CD4-positive, alpha-beta T cell (primary cell): ENCODE measurements at places on chromosomes 1 and 21.

GRCh38 chr1:55472784-55473183 lies 257.6 kb upstream of the USP24 start:
- no peaks in the 10 kb centered on the region for H3K36me3 ChIP-seq
- H3K27ac ChIP-seq = no peak overlapping the region
- no peaks in the 10 kb centered on the region for H3K4me1 ChIP-seq
- DNase-seq = no peak

DNA sequence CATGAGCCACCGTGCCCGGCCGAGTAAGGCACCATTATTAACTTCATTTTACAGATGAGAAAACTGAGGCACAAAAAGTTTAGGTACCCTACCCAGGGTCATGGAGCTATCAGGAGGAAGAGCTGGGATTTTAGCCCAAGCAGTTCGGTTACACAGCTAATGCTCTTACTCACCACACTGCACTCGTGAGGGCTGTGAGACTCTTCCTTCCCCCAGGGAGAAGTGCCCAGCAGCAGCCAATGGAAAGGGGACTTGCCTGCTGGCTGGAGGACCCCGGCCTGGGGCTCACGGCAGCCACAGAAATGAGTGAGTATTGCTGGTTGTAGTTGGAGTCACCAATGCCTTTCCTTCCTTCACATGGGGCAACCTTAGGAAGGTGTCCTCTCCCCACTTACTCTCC lies 5.2 kb upstream of the CSF1 start:
- peaks cover 43% of the 10 kb centered on the region for H3K4me1 ChIP-seq
- no peak overlapping the region for H3K27ac ChIP-seq
- no peak for DNase-seq
- H3K36me3 ChIP-seq = no peaks in the 10 kb centered on the region
- H3K4me3 ChIP-seq = no peak overlapping the region
- no peaks in the 10 kb centered on the region for H3K27me3 ChIP-seq

DNA sequence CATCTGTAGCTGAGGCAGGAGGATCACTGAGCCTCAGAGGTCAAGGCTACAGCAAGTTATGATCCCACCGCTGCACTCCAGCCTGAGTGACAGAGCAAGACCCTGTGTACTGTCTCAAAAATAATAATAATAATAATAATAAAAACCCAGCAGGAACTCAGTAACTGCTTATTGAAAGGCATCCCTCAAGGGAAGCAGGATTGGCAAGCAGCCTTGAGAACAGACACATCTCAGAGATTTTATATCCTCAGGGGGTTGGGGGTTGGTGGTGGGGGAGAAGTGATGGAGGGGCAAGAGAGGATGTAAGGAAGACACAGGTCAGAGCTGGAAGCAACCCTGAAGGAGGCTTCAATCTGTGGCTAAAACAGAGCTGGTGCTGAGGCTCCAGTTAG lies 29.6 kb downstream of the GNB1 start:
- H3K27ac ChIP-seq = no peak overlapping the region
- H3K27me3 ChIP-seq = no peaks in the 10 kb centered on the region
- no peak for DNase-seq
- peaks cover 78% of the 10 kb centered on the region for H3K4me1 ChIP-seq

DNA sequence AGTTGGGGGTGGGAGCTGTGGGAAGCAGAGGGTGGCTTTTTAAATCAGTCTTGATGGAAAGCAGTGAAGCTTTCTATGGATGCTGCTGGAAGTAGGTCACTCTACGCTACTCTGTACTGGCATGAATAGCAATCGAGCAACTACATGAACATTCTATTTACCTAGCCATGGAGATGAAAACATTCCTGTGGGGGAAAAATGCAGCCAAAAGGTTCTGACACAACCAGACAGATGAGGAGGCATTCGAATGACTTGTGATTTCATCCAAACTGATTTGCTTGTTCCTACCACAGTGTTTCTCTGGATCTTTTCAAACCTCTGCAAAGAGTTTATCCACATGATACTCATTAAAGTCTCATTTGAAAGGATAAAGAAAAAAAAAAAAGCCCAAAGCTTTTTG lies 95.0 kb downstream of the ASTN1 start:
- H3K27ac ChIP-seq = no peak overlapping the region

GRCh38 chr1:194705123-194705854 lies 1518.9 kb upstream of the B3GALT2 start:
- no peak overlapping the region for H3K4me3 ChIP-seq
- H3K27me3 ChIP-seq = no peaks in the 10 kb centered on the region
- DNase-seq = no peak
- H3K4me1 ChIP-seq = no peaks in the 10 kb centered on the region
- H3K27ac ChIP-seq = no peak overlapping the region

DNA sequence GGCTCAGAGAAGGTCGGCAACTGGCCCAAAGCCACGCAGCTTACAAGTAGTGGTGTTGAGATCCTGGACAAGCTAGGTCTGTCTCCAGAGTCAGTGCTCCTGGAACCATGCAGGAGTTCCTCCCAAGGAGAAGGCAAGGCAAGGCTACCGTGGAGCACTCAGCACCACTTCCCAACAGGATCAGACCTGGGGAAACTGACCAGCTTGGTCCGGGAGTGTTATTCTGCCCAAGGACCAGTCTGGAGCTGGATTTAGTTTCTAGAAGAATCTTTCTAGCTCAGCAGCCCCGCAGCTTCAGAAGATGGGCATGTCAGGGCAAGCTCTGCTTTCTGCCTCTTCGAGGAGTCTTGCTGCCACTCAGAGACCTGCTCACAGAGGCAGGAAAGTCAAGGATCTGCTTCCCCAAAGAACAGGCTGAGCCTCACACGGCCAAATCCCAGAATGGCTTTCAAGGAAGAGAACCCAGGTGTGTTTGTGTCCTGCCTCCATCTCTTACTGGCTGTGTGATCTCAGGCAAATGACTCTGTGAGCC lies 302.8 kb downstream of the MATN1 start:
- no peaks in the 10 kb centered on the region for H3K36me3 ChIP-seq
- H3K27ac ChIP-seq = no peak overlapping the region
- no peaks in the 10 kb centered on the region for H3K4me1 ChIP-seq

- H3K36me3 ChIP-seq = no peaks in the 10 kb centered on the region
- H3K27me3 ChIP-seq = no peaks in the 10 kb centered on the region
- no peak overlapping the region for H3K27ac ChIP-seq
Measured at GRCh38 chr1:222370913-222371675, 176.8 kb downstream of the HHIPL2 start.

- H3K27ac ChIP-seq = no peak overlapping the region
- H3K4me1 ChIP-seq = no peaks in the 10 kb centered on the region
- no peaks in the 10 kb centered on the region for H3K27me3 ChIP-seq
- DNase-seq = no peak
- H3K4me3 ChIP-seq = no peak overlapping the region
Measured at GRCh38 chr1:118012515-118013124, 83.1 kb downstream of the WDR3 start.

DNA sequence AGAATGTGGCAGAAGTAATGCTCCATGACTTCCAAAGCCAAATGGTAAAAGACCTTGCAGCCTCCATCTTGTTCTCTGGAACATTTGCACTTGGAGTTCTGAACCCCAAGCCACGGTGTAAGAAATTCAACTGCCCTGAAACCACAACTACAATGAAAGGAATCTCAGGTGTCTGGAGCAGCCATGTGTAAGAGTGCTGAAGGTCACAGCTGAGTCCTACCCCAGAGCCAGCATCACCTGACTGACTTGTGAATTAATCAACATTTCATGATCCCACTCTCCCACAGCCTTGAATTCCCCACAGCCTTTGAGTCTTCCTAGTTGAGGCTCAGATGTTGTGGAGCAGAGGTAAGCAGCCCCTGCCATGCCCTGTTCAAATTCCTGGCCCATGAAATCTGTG lies 192.8 kb upstream of the CAMK1G start:
- H3K36me3 ChIP-seq = no peaks in the 10 kb centered on the region
- H3K4me1 ChIP-seq = no peaks in the 10 kb centered on the region
- no peak for DNase-seq
- H3K27ac ChIP-seq = no peak overlapping the region
- H3K27me3 ChIP-seq = no peaks in the 10 kb centered on the region

- H3K4me3 ChIP-seq = no peak overlapping the region
- DNase-seq = no peak
- H3K27me3 ChIP-seq = no peaks in the 10 kb centered on the region
- no peaks in the 10 kb centered on the region for H3K36me3 ChIP-seq
- peak overlapping the region; percentile 31 for H3K27ac ChIP-seq
- peaks cover 28% of the 10 kb centered on the region for H3K4me1 ChIP-seq
Measured at GRCh38 chr1:85278853-85279314, 2.5 kb upstream of the BCL10 start.

DNA sequence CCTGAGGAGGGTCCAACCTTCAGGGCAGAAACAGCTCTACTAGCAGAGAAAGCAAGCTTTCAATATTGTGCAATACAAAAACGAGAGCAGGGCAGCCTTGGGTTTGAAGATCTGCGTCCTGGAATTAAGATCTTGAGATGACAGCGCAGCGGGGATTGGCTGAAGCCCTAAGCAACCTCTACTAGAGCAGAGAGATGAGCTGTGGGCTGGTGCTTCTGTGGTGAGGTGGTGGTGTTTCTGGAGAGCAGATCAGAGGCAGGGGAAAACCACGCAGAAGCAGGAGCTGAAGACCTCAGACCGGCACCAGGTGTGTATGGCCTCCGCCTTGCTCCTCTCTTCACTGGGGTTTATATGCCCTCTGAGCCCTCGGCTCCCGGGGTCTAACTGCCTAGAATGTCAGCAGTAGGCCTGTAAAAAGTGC lies 12.5 kb downstream of the TRAF3IP3 start:
- H3K4me1 ChIP-seq = peaks cover 74% of the 10 kb centered on the region
- H3K27ac ChIP-seq = peak overlapping the region; percentile 73
- H3K27me3 ChIP-seq = no peaks in the 10 kb centered on the region
- peak overlapping the region; percentile 71 for H3K4me3 ChIP-seq

DNA sequence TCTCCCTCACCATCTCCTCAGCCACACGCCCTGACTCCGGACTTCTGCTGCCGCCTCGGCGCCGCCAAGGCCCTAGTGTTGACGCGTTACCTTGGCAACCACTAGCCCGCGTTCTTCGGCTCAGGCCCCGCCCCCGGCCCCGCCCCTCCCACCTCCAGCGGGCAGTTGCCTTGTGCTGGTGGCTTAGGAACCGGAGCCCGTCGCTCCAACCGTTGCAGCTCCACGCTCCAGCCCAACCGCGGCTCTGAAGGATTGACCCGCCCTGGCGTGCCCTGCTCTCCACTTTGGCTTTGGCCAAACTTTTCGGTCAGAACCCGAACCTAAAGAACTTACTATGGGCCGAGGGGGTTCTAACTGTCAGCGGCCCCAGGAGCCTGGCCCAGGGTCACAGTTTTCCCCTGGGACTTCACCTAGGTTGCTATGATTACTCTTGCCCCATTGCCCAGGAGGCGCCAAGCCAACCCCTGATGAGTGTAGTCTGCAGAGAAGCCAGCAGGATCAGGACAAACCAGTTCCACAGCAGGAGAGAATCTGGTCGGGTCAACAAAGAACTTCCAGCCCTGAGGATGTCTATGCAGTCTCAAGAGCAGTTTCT lies at the start of gene CFAP45:
Gene CFAP45, minus strand, starts transcription at position 80 of the 595 bp plus-strand sequence. Its CDS starts 67 bp downstream, at position 13.
- H3K4me3 ChIP-seq = no peak within 1 kb of the TSS
- H3K36me3 ChIP-seq = no peaks in the 10 kb centered on the region
- no peak within 1 kb of the TSS for H3K27ac ChIP-seq
- DNase-seq = peak; percentile 19
